T1000 (cell line): ENCODE measurements at places on chromosomes 1 and 21.

- DNase-seq, result no peak
These were observed 118.3 kb downstream of the DHRS3 start for GRCh38 chr1:12499539-12500240.

- no peak for DNase-seq
These were observed 68.4 kb downstream of the DNM3 start for GRCh38 chr1:171909711-171910110.

DNA sequence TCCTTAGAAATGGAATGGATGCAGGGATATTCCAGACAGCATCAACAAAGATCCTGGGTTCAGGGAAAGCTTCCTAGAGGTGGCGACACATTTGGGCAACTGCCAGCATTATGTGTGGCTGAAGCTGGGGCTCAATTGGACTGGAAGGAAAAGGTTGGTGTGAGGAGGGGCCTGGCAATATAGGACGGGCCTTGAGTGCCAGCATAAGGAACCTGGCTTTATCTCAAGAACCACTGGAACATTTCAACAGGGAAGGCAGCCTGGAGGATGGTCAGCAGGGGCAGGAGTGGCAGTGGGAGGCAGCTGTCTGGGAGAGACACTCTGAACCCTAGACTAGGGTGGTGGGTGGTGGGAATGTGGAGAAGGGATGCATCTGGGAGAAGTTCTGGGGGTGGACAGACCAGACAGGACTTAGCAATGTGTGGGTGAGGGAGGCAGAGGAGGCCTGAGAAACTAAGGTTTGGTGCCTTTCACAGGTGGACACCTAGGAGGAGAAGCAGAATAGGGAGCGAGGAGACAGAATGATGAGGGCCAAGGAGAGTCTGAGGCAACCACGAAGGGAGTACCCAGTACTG is 3.5 kb downstream of the SH3BGRL3 start:
- DNase-seq, result no peak

DNA sequence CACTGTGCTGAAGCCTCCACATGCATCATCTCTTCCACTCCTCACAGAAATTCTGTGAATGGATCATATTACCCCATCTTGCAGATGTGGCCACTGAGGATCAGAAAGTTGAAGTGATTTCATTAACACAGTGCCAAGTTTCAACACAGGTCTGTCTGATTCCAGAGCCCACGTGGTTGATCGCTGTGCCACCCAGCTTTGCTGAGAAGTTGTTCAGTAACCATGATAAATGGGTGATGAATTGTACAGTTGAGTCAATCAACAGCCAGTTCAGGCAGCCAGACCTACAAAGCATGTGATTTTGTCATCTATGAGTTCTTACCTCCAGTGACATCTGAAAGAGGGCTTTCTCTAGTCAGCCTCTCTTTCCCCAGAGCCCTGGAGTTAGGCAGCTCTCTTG is 61.8 kb upstream of the GRHL3 start:
- no peak for DNase-seq

GRCh38 chr1:31095298-31095981 is 29.9 kb upstream of the PUM1 start:
- DNase-seq, result no peak

DNA sequence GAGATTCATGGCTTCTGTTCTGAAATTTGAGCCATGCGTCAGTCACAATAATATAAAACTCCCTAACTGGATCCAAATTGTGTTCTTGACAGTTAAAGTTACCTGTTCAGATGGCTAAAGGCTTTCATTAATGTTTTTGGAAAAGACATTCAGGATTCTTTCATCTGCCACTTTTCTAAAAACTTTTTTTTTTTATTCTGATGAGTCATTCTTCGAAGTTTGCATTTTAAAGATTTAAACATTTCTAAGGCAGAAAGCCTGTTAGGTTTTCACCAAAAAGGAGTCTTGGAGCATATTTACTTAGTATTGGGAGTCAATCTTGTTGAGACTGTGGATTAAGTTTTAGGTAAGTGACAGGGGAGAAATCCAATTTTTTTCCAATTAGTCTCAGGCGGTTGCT is 18.9 kb upstream of the SDC3 start:
- DNase-seq, result no peak

DNA sequence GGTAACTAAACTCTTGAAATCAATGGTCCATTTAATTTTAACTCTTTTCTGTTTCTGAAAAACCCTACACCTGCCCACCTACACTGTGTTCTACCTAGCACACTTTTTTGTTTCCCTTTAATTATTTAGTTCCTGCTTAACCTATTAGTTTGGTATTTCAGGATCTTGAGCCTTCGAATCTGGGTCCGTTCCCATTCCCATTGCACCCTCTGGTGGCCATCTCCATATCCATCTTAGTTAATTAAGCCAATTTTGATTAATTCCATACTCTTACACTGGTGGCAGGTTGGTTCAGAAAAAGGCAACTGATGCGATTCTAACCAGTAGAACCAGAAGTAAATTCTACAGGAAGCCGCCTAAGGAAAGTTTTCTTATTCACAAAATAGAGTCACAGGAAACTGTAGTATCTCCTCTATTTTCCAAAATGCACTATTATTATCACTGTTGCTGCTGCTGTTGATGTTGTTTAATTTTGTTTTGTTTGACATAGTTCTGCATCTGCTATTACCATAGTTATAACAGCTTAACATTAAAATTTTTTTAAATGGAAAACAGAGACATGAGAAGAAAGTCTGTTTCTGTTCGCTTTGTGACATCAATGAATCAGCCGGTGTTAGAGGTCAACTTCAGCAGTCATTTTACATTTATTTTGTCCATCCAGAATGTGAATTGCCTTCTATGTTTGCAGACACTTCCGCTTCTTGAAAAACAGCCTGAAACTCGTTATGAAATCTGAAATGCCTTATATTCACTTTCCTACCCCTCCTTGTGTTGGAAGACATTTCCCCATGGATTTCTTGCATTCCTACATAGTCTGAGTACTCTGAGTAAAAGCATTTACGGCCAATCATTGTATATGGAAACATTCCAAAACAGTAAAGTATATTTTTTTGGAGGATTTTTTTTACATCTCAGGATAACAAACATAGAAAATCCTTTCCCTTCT is 115.5 kb upstream of the NCAM2 start:
- peak; percentile 0 for DNase-seq

- DNase-seq, result no peak
These were observed 4.1 kb downstream of the SLX9 start for GRCh38 chr21:44943686-44944550.

GRCh38 chr1:32334274-32334861 is 1.7 kb downstream of the MARCKSL1 start:
- DNase-seq, result no peak

DNA sequence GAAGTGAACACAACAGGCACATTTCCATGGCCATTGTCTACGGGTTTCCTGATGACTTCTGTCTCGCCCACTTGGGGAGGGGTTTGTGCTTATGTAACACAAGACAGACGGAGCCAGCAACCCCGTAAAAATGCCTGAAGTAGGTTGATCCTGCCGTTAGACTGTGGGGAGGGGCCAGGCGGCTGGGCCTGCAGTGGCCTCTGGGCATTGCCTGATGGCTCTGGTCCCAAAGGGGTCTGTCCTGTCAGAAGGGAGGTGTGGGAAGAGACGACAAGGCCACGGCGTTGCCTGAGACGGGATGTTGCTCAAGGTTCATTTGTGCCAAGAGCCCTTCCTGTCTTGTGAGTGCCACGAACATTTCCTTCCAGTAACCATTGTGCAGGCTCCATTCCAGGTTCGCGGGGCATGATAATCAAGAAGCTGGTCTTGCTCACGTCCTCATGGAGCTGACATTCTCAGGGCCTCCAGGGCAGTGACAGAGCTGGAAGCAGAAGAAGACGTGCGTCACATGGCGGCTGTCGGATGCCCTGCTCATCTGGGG is 44.7 kb downstream of the ABCG1 start:
- no peak for DNase-seq

- no peak for DNase-seq
These were observed 46.7 kb upstream of the LBR start for GRCh38 chr1:225474439-225474985.

GRCh38 chr1:185434721-185435120 is 117.7 kb upstream of the IVNS1ABP start:
- DNase-seq, result no peak

GRCh38 chr21:38228115-38228514 is 28.7 kb upstream of the KCNJ15 start:
- no peak for DNase-seq
